ENCODE measurements at places on chromosomes 1 and 21.

DNA sequence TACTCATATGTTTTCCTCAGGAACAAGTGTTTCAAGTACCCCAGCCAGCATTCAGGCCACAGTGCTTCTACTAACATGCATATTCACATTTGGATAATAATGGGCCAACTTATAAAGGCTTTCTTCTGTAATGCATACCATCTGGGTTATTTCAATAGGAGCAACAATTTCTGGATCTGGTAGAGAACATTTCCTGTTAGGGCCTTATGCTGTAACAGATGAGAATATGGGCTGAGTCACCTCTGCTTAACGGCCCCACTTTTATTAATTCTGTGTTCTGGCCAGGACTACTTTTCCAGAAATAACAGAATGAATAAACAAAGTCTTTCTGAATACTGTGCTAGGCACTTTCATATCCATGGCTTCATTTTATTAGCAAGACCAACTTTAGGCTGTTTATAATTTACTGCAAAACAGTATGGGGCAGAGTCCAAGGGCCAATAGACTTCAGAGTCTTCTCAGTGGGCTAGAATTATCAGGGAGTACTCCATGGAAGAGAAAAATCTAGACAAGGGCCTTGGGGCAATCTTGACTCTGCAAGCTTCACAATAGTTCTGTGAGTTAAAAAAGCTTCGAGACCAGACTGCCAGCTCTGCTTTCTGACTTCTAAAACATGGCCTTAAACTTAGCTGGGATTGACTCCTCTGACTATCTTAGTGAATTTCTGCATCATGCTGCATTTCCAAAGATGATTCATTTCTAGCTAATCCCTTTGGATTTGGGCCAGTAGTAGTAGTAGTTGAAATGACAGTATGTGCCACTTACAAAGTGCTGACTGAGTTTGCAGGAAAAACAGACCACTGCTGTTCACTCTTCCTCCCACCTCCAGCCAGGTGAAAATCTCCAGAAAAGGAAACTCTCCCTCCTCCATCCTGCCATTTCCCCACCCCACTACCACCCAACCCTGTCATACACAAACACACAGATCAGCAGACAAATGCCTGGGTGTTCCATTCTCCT, 8.2 kb upstream of the SSX2IP start:
- no peak for DNase-seq

DNA sequence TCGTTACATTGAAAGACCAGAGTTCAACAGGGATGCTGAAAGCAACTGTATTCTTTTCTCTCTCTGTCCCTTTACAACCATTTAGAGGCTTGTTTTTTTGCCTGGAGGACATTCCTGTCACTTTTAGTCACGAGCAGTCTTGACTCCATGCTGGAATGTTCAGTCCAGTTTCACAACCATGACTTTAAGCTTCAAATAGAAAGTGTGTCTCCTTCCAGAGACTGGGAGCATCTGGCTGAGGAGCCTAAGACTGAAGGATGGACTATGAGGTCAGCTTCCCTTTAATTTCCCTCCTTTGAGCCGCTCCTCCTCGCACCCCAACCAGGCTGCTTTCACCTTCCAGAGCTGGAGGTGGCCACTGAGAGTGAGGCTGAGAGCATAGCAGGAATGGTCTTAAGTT, 10.5 kb upstream of the RYR2 start:
- no peak for DNase-seq

DNA sequence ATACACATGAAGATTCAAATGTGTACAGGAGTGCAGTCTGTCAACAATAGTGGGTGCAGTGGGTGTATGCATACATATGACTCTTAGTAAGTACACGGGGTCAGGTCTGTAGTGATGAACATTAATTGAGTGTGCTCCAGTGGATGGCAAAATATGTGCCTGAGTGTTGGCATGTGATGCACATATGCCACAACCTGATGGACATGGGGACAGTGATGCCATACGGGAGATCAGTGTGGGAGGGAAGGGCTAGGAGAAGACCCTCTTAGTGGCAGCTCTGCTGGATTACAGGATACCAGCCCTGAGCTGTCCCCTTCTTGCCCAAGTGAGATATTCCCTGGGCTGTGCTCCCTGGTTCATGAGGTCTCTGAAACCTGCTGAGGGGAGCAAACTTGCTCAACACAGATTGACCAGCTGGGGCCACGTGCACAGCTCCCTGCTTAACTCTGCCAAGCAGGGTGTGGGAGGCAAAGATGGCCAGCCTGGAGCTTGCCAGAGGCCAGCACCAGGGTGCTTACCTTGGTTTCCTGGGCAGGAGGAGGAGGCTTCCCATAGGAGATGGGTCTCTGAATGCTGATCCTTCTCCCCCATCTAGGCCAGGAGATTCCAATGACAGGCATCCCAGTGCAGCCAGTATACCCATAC, 2.2 kb downstream of the SHISA4 start:
- no peak for DNase-seq

DNA sequence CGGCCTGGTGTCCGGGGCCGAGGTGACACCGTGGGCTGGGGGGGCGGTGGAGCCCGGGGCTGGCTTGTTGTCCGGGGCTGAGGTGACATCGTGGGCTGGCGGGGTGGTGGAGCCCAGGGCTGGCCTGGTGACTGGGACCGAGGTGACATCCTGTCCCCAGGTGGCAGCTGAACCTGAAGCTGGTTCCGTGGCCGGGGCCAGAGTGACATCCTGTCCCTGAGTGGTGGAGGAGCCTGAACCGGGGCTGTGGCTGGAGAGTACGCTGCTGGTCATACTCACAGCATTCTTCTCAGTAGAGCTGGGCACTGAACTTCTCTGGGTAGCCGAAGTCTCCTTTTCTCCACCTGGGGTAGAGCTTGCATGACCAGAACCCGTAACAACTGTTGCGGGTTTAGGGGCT, 15.8 kb downstream of the THBS3 start:
- DNase-seq: no peak

DNA sequence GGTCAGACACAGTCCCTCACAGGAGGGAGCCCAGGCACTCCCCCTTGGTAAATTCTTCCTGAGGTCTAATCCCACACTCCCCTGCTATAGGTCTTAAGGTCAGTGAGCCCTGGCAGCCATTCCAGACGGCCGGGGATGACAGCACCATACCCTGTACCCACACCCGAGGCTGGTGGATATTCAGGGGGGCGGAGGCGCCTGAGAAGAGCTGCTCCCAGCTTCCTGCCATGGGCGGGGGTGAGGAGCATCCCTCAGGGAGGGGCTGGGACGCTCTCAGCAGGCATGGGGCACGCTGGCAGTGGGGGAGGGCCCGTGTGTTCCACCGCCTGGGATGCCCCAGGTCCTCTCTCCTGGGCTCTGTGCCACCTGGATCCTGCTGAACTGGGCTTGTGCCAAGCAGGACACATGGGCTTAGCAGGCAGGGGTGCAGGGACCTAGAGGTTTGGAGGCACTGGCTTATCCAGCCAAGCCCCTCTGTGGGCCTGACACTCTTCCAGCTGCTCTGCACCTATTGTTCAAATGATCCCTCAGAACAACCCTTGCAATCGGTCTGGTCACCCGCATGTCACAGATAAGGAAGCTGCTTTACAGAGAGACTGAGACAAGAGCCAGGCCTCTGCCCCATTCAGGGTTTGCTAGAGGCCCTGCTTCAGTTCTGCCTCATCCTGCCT, 5.7 kb upstream of the ADGRB2 start:
- DNase-seq: peak; percentile 83

DNA sequence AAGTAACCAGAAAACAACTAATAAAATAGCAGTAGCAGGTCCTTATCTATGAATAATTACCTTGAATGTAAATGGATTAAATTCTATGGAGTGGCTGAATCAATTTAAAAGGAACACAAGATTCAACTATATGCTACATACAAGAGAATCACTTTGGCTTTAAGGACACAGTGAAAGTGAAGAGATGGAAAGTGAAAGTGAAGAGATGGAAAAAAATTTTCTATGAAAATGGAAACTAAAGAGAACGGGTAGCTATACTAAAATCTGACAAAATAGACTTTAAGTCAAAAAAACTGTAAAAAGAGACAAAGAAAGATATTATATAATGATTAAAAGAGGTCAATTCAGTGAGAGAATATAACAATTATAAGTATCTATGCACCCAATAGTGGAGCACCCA, 54.7 kb downstream of the C1orf185 start:
- DNase-seq: no peak

- no peak for DNase-seq
Measured at GRCh38 chr1:5954964-5955363, 37.3 kb downstream of the NPHP4 start.

GRCh38 chr1:224106568-224107281, 7.2 kb upstream of the FBXO28 start:
- peak; percentile 32 for DNase-seq

DNA sequence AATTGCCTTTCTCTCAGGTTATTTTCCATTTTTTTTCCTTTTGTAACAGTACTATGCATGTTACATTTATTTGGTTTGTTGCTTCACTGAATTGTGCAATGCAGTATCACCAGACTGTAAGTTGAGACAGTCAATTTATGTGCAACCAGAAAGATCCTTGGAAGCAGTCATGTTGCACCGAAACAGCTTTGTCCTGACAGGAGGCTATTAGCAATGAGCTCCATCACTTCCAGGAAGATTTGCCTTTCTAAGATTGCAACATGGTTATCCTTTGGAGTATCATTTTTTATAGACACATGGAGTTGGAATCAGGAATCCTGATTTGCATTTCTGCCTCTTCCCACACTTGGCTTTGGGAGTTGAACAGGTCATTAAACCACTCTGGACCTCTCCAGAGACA, 84.5 kb upstream of the ST6GALNAC5 start:
- no peak for DNase-seq

DNA sequence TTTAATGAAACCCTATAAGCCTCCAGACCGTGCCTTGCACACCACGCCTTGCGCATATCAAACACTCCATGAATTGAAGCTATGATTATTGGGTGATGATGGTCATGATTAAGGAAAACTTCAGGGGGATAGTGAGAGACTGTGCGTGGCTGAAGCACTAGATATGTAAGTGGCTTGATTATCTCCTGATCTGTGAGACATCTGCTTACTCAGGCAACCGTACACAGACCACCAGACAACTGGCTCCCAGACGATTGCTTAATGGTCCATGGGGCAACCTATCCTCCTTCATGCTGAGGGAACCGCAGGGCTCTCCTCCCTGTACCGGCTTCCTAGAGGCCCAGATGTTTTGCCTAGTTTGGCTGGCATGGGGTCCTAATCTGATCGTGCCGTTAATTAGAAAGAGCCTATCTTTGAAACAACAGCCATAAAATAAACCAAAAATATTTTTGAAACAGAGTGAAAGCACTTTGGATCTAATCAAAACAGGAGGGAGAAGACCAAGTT, 51.6 kb downstream of the IRF2BP2 start:
- no peak for DNase-seq

DNA sequence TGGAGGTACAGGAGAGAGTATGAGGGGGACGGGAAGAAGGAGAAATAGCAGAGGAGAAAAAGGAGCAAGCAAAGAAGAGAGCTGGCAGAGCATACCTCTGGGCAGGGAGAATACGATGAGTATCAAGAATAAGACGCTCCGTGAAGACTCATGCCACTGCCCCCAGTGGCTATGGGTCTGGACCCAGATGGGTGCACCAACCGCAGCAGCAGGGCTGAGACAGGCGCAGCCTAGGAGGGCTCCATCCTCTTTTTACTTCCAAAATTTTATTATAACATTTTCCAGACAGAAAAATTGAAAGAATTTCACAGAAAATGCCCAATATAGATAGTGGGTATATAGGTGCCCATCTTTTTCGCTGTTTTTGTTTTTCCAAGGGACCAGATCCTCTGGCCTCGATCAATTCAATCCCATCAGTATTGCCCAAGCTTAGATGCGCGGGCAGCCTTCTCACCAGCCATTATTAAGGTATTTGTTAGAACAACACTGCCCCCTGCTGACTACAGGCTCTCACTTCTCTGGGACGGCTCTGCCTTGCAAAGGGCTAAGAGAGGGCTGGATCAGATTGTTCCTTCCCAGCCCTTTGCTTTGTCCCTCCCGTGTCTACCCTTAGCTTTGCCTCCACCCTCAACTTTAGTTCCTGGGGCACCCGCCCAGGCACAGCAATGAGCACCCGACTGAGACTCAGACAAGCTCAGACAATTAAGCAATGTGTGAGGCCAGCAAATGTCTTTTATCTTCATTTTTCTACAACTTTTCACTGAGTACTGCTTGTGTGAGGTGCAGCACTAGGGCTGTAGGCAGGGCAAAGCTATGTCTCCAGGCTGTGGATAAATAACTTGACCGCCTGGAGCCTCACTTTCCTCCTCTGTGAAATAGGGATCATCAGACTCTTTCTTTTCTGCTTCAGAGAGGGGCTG, 17.5 kb upstream of the CAMK1G start:
- peak; percentile 89 for DNase-seq

- no peak for DNase-seq
Measured at GRCh38 chr1:248406721-248407692, 4.2 kb downstream of the OR2T1 start.

GRCh38 chr1:94319319-94320102, 82.1 kb upstream of the ARHGAP29 start:
- DNase-seq: no peak

DNA sequence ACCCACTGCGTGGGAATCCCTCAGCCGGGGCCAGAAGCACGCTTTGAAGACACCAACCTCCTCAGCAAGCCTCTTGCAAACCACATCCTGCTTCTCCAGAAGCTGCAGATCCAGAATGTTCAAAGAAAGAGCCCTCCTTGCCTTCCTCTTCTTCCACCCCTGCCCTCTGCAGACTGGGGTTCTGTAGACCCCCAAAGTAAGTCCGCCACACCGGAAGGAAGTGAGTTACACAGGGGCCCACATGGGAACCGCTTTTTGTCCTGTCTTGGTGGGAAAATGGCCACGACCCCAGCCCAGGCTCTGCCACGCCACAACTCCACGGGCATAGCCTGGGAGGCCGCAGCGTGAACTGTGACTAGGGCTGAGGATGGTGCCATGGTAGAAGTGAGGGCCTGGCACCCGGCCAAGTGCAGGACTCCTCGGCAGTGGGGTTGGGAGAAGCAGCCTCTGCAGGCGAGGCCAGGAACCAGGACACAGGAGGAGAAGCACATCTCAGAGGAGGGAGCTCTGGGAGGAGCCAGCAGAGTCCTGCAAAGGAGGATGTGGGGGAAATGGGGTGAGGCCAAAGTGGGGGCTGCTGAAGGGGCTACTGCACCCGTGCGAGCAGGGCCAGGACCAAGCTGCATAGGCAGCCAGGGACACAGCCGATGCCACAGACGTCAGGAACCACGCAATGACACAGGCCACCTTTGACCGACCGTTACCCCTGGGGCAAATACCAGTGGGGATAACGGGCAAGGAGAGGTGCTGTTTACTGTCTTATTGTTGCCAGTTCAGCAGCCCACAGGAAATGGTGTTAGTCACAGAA, 30.9 kb downstream of the PDE9A start:
- DNase-seq: no peak

- DNase-seq: no peak
Measured at GRCh38 chr21:19523746-19524145, 1120.2 kb upstream of the TMPRSS15 start.

Data from NCI-H1092 (cell line).